Cerebellum (tissue), 4 donors: ENCODE measurements at places on chromosomes 6 and 20.

DNA sequence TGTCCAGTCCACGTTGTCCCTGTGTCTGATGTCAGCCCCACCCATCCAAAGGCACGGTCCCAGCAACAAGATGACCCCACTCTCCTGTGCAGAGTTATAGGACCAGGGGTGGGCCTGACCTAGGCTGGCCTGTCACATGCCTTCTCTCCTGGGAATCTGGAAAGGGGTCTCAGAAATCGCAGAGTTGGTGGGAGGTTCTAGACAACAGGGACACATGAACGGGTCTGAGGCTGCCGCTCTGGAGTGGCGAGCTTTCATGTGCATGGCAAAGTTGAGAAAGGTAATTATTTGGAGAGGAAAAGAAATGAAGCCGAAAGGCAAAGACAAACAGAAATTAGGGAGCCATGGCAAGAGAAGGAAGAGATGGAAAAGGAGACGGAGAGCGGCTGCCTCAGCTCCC lies 29.5 kb downstream of the BFSP1 start:
- DNase-seq, result no peak

DNA sequence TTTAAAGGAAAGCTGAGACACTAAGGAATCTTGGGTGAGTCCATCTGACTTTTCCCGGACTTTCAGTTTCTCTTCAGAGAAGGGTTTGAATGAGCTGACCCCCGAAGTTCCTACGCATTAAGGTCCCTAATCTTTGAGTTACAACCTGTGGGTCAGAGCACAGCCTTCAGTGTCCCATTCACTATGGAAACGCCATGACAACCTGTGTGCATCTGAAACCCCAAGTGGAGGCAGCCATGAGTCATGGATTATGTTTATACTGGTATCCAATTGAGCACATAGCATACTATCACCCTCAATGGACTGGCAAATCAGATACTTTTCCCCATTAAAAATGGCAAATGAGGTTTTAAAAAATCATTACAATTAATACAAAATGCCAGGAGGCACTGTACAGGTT lies 11.4 kb downstream of the MYLK4 start:
- no peak for DNase-seq

GRCh38 chr20:48287021-48287494 lies 501.8 kb upstream of the SULF2 start:
- DNase-seq, result peak; percentile 13

DNA sequence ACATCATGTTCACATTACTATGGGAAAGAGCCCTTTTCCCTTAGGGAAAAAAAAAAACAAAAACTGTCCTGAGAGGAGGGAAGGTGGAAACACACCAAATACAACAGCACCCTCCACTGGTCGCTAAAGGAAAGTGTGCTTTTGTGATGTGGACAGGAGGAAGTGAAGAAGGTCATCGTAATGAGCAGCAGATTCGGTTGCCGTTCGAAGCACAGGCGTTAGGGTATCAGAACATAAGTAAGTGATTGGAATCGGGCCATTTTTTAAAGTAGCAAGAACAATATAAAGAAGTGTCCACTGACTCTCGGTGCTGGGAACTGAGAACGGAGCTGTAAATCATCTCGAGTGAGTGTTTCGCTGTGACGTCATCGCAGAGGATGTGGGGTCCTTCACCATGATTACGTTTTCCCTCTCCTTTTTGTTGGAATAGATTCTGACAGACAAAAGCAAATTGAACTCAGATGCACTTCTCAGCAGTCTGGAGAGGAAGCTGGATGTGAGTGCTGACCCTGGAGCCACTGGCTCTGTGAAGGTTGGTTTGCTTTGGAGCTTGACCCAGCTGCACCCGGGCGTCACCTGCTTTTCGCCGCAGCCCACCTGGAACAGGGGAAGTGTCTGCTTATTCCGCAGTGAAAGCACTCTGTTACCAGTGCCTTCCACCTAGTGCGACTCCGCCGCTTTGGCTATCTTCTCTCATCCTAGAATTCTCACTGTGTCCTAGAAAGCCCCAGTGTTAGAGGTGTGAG lies 203.6 kb upstream of the GMDS start:
- DNase-seq, result peak; percentile 7

DNA sequence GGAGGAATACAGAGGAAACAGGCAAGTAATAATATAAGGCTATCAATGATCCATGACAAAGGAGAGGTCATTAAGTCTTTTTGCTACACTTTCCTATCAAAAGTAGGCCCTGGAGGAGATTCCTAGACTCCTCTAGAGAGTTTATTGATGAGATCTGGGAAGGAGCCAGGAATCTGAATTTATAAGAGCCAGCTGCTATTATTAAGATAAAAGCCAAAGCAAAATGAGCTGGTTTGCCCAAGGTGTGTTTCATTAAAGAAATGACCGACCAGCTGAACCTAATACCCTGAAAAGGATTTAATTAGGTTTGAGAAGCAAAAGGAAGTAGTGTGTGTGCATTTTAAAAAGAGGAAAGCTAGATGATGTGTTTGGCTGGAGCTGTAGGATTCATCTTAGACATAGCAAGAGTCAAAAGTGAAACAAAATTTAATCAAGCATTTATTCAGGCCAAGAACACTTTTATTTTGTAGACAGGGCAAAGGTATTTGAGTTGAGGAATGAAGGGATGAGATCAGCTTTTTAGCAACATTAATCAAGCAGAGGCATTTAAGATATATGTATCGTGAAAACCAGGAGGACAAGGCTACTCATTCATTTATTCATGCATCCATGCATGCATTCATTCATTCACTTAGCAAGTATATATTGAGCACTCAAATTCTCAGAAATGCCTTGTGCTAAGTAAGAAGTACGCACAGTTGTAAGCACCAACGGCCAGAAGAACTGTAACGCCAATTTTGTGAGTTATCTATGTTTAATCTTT lies 43.5 kb upstream of the SCAF8 start:
- DNase-seq, result no peak

DNA sequence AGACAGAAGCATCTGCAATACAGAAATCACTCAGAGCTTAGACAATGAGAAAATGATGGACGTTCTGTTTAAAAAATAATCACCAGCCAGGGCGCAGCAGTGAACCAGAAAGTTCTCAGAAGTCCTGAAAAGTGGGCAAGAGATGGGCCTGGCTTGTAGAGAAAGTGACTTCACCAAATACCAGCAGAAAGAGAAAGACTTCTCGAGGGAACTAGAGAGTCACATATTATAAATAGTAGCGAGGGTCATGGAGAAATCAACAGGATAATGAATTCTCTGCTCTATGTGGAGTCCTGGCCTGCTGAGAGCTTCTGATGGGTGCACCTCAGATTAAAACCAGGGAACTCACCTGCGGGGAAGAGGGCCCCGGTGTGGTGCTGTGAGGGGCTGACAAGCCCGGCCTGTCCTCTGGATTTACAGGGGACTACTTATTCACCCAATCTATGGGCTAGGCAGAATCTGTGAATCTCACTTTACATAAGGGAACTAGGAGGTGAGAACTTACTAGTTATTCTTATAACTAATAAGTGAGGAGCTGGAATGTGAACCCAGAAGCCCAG lies 5.6 kb upstream of the RAMACL start:
- DNase-seq, result no peak

- DNase-seq, result no peak
Measured at GRCh38 chr6:15023448-15023847, 222.4 kb upstream of the JARID2 start.

- no peak for DNase-seq
Measured at GRCh38 chr6:170273681-170274080, 17.2 kb downstream of the DLL1 start.

DNA sequence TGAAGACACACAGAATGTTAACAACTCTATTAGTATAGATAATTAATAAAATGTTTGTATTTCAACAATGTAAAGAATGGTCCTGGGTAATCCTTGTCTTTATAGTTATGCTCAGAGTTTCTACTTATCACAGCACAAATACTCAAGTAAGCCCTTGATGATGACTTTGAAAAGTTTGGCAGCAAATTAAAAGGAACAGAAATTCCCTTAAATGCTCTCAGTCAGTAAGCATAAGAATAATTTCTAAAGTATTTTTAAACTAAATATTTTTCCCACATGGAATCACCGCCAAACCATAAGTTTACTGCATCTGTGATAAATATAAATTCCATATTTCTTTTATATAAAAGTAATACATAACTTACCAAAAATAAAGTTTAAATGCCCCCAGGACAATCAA lies 96.1 kb downstream of the COL12A1 start:
- no peak for DNase-seq

DNA sequence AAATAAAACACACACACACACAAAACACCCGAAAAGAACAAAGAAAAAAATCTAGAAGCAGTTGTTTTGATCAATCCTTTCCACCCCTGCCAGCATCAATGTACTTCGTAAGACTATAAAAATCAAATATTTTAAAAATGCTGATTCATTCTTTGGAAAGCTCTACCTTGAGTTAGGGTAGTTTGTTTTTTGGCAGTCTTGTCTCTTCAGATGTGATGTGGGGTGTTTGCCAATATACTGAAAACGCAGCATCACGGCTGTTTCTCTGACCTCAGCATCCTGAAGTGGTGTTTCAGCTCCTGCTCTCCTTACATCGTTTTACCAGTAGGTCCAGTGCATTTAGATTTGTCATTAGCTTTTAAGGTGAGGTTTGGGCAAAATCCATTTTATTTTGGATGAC lies 526.0 kb downstream of the UTRN start:
- no peak for DNase-seq

- DNase-seq, result no peak
Measured at GRCh38 chr6:138868181-138868580, 72.3 kb downstream of the ECT2L start.

GRCh38 chr6:119119989-119120388 lies 41.5 kb upstream of the FAM184A start:
- DNase-seq, result no peak

- no peak for DNase-seq
Measured at GRCh38 chr6:34234667-34235306, 1.9 kb upstream of the HMGA1 start.

DNA sequence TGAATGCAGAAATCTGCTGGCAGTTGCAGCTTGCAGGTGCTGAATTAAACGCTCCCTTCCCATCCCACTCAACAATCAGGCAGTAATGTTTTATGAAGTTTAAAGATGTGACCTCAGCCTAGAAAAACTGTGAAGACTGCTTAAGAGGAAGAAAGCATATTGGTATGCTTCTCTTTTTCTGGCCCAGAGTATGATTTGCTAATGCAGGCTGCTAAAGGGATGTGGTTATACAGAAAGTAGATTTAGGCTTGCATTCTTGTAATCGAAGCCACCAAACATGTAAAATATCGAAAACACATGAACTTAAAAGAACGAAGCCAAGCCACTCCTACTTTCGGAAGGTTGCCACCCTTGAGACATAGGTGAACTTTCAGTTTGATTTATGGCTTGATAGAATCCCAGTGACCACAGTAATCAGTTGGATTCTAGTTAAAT lies 40.7 kb downstream of the MAP3K5 start:
- no peak for DNase-seq

- DNase-seq, result no peak
Measured at GRCh38 chr20:19683188-19683587, 74.9 kb upstream of the RIN2 start.

GRCh38 chr6:139580592-139581484 lies 206.4 kb upstream of the CITED2 start:
- no peak for DNase-seq

- no peak for DNase-seq
Measured at GRCh38 chr6:35558571-35558970, 45.9 kb upstream of the TULP1 start.

DNA sequence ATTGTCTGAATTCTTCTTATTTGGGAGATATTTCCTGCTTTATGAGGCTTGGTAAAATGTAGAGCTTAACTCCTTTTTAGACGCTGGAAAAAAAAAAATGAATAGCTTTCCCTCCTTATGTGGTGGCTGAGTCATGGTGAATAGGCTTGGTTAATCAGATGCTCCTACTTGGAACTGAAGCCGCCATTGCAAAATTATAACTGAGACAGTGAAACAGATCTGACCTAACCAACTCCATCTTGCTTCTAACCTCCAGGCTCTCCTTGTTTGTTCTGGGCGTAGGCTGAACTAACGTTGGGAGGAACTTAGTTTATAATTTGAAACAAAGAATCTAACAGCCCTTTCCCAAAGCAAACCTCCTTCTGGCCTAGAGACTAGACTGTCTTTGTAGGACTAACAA lies 43.2 kb upstream of the PLCB4 start:
- no peak for DNase-seq

- DNase-seq, result peak; percentile 58
Measured at GRCh38 chr20:19661717-19662636, 96.1 kb upstream of the RIN2 start.

DNA sequence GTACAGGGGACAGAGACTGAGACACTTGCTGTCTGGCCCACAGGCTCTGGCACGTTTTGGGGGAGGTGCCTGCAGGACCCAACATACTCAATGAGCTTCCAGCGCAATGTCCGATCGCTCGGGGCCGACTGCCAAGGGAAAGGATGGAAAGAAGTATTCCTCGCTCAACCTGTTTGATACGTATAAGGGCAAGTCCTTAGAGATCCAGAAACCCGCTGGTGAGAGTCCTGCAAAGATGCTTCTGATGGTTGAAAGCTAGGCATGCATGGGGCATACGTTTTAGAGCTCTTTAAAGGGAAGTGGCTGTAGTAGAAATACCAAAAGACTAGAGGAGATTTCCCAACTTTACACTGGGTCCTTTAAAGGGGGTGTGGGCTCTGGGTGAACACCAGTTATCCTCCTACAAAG lies 2.2 kb downstream of the PRRC2A start:
- DNase-seq, result no peak
